HCT116 (cell line): ENCODE measurements at places on chromosomes 7 and 10.

DNA sequence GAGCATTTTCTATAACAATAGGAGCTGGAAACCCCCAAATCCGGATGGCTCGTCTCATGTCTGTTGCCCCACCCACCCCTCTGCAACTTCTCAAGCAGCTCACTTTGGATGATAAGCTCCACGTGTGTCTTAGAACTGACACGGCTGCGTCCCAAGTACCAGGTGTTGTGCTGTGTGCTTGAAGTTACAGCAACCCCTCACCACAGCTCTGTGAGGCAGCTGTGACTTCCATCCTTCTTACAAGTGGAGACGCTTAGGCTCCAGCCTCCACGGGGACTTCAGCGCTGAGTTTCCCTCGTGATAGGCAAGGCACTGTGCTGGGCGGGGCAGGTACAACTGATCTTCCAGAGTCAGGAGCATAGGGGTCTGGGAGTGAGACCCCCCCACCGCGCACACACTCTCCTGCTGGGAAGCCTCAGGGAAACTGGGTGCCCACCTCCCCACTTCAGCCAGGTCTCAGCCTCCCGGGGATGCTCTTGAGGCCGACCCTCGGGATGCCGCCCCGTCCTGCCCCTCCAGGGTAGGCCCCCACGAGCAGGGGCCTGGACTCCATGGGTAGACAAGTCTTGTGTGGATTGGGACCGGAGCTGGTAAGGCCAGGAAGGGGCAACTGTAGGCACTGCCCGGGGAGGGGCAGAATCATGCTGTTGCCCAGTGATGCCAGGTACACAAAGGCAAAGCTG is 31.4 kb downstream of the EN2 start:
- H3K27ac ChIP-seq = no peak overlapping the region
- H3K27me3 ChIP-seq = 0 out of 2 replicates have a peak, but pooled peaks cover 8% of the 10 kb centered on the region
- no peak for DNase-seq
- no peaks in the 10 kb centered on the region for H3K36me3 ChIP-seq

GRCh38 chr7:33806298-33807154 is 98.8 kb upstream of the BMPER start:
- no peak for DNase-seq
- H3K4me1 ChIP-seq = 0 out of 2 replicates have a peak, but pooled peaks cover 5% of the 10 kb centered on the region
- H3K36me3 ChIP-seq = no peaks in the 10 kb centered on the region
- peaks cover 4% of the 10 kb centered on the region; the same call in 1 of the 2 replicates for H3K27me3 ChIP-seq

GRCh38 chr10:77943121-77943901 is 16.8 kb upstream of the DLG5 start:
- H3K36me3 ChIP-seq = no peaks in the 10 kb centered on the region
- H3K4me1 ChIP-seq = peaks cover 38% of the 10 kb centered on the region

GRCh38 chr7:118264836-118265235 is 40.3 kb downstream of the ANKRD7 start:
- H3K27ac ChIP-seq = no peak overlapping the region
- H3K4me3 ChIP-seq = no peak overlapping the region
- no peaks in the 10 kb centered on the region for H3K36me3 ChIP-seq

GRCh38 chr7:132514430-132514829 is 61.8 kb downstream of the PLXNA4 start:
- DNase-seq = no peak
- no peaks in the 10 kb centered on the region for H3K36me3 ChIP-seq
- H3K4me1 ChIP-seq = peaks cover 3% of the 10 kb centered on the region; the same call in 1 of the 2 replicates
- no peak overlapping the region for H3K27ac ChIP-seq
- peaks cover 22% of the 10 kb centered on the region for H3K27me3 ChIP-seq
- no peak overlapping the region for H3K4me3 ChIP-seq
